ENCODE measurements at places on chromosomes 11 and 22.

DNA sequence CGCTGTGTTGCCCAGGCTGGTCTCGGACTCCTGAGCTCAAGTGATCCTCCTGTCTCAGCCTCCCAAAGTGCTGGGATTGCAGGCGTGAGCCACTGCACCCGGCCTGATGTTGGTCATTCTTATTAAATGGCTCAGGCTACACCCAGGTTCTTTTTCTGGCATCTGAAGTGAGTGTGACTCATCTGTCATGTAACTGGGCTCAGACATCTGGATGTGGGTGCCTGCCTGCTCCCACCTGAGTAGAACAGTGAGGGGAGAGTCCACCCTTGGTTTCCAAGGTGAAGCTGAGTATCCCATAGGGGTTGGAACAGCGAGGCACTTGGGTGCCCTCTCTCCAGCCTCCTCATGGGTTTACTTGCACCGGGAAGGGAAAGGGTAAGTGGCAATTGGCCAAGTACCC lies 36.7 kb upstream of the EIF3D start:
- no peak for DNase-seq

GRCh38 chr22:17897426-17897825 lies 123.2 kb upstream of the BID start:
- no peak for DNase-seq

GRCh38 chr11:121554552-121554951 lies 101.8 kb upstream of the SORL1-AS1 start:
- no peak for DNase-seq

GRCh38 chr11:113613619-113614018 lies 92.5 kb downstream of the TMPRSS5 start:
- DNase-seq, result no peak

- DNase-seq, result no peak
Observed at GRCh38 chr11:35491231-35491871, 34.1 kb downstream of the PAMR1 start.

DNA sequence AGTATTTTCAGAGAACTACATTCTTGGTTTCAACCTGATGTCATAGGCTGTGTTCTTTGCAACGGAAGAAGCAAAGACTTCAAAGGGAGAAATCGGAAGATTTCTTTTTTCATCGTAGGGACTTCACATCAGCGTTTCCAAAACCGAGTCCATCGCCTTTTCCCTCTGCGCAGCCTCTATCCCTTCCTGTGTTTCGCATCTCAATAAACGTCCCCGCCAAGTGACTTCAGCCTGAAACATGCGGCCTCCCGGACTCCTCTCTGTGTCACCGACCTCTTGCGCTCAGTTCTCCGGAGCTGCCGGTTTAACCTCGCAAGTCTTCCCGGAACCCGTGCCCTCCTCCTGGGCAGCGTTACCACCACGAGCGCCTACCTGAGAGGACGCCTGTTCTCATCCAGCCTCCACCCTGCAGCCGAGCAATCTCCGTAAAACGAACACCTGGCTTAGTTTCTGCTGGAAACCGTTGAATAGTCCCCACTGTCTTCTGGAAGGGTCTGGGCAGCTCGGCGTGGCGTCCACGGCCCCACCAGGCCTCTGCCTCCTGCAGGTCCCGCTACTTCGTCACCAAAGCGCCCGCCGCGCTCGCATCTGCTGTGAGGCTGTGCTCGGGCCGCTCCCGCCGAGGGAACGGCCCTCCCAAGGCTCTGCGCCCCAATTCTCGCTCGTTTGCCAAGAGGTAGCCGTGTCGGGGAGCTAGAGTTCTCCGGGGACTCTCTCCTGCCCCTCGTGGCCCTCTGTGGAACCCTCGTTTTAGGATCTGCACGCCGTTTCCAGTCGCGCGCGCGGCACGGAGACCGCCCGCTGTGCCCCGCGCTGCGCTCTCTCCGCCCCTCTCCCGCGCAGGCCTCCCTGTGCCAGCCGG lies at the start of gene GLB1L3:
TSS of gene GLB1L3 (plus strand) at position 846 of the 862 bp plus-strand sequence. CDS start 362 bp downstream, outside the sequence.
- DNase-seq, result peak; percentile 46

- no peak for DNase-seq
Observed at GRCh38 chr11:110833033-110833484, 120.8 kb upstream of the ARHGAP20 start.

- DNase-seq, result no peak
Observed at GRCh38 chr22:27022896-27023361, 365.5 kb downstream of the MIAT start.

DNA sequence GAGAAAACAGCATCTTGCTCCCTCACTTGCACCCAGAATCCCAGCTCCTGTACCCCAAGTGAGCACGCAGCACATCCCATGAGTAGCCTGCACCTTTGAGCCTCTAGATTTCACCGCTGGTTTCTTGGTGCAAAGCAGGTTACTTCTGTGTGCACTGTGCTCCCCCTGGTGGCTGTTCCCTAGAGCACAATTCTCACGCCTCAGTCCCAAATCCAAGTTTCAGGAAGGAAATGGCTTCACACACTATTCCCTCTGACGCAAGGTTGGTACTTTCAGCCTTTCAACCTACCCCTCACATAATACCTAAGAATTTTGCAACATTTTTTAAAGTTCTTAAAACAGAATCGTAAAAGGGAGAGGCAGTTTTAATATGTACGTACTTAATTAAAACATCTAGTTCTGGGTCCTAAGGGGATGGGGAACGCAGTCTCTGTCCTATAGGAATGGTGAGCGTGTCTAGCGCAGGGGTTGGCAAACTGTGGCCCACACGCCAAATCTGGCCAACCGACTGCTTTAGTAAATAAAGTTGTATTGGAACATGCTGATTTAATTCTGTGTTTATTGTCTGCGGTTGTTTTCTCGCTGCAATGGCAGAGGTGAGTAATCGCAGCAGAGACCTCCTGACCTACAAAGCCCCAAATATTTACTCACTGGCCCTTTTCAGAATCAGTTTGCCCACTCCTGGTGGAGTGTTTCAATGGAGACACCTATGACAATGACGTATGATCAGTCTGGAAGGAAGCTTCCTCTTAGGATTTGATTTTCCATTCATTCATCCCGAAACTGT lies 27.5 kb downstream of the DHCR7 start:
- DNase-seq, result no peak

DNA sequence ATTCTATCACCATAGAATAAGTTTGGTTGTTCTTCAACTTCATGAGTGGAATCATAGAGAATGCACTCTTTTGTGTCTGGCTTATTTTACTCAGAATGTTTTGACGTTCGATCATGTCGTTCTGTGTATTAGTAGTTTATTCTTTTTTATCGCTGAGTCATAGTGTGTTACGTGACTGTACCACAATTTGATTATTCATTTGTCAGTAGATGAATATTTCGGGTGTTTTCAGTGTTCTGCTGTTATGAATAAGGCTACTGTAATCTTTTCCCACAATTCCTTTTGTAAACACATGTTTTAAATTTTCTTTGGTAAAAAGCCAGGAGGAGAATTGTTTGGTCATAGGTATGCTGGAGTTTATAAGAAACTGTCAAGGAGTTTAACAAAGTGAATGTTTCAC lies 279.9 kb upstream of the B3GAT1 start:
- DNase-seq, result no peak
